ENCODE measurements at places on chromosomes 3 and 15. TPM values are rescaled to one million over a fixed set of nuclear protein-coding genes. Genes with fewer than 3 reads are reported as not detected.

ADGRG7 gene
- polyA plus RNA-seq: not detected

PLSCR2 gene
- polyA plus RNA-seq: 0.55 TPM

GOLGA8T gene
- not detected for polyA plus RNA-seq

FBXW12 gene
- polyA plus RNA-seq: 0.21 TPM

Data from GM23338 (cell line).